Renal cortex interstitium (tissue), 15 donors: ENCODE measurements at places on chromosomes 6 and 20. TPM values are rescaled to one million over a fixed set of nuclear protein-coding genes. Genes with fewer than 3 reads are reported as not detected.

The LINC00237 gene
- polyA plus RNA-seq = not detected

The C6orf89 gene
- polyA plus RNA-seq = 47.4 TPM

The CD109 gene
- polyA plus RNA-seq = 11.9 TPM

The ID4 gene
- 158 TPM for polyA plus RNA-seq

The PROKR2 gene
- not detected for polyA plus RNA-seq

The LY6G6D gene
- 0.20 TPM for polyA plus RNA-seq

The MOXD1 gene
- 220 TPM for polyA plus RNA-seq

The HRH3 gene
- 0.06 TPM for polyA plus RNA-seq

The TCF21 gene
- polyA plus RNA-seq = 220 TPM

The NRM gene
- polyA plus RNA-seq = 43.5 TPM

GRCh38 chr20:43459022-43459942 is 1.6 kb downstream of the SRSF6 start:
- DNase-seq = no peak

- no peak for DNase-seq
These were observed 1.8 kb upstream of the FBXO30 start for GRCh38 chr6:145816392-145816791.

GRCh38 chr6:142881290-142881689 is 63.7 kb downstream of the HIVEP2 start:
- no peak for DNase-seq

DNA sequence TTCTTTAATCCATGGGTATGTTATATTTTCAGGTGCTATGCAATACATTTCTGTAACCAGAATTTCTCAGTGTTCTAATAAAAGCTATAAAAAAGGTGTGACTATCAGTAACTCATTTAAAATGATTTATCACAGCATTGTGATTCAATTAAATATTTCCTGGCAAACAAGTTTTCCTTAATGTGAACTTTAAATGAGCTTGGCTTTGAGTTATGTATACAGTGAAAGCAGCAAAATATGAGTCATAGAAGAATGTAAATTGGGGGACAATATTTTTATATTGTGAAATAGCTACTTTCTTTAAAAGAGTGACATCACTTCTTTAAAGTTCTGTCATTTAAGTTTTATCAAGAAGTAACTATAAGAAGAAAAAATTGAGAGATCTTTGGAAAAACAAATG is 484.9 kb upstream of the MAN1A1 start:
- DNase-seq = no peak

- DNase-seq = no peak
These were observed 301.4 kb downstream of the LAMA2 start for GRCh38 chr6:129184324-129184723.

DNA sequence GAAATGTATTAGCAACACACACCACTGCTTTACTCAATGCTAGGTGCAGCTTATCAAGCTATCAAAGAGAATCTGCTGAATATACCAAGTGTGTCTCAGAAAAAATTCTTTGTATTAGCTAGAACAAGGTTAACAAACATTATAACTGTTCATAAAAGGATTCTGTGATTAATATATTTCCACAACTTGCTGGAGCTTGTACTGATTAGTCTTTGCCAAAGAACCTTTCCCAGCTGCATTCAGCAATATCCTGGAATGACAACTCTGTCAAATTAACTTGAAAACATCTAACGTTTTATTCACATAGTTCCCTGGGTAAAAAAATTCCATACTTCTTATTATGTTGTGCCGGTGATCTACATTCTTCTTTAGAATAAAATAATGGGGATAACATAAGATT is 252.7 kb downstream of the FOXC1 start:
- DNase-seq = no peak

- DNase-seq = no peak
These were observed 169.2 kb downstream of the OR2B2 start for GRCh38 chr6:27742833-27743573.

GRCh38 chr6:52254731-52255378 is 10.6 kb upstream of the IL17F start:
- no peak for DNase-seq

- DNase-seq = no peak
These were observed 66.6 kb downstream of the TNFAIP3 start for GRCh38 chr6:137933696-137934095.

GRCh38 chr6:12941422-12941821 is 224.9 kb downstream of the PHACTR1 start:
- no peak for DNase-seq

DNA sequence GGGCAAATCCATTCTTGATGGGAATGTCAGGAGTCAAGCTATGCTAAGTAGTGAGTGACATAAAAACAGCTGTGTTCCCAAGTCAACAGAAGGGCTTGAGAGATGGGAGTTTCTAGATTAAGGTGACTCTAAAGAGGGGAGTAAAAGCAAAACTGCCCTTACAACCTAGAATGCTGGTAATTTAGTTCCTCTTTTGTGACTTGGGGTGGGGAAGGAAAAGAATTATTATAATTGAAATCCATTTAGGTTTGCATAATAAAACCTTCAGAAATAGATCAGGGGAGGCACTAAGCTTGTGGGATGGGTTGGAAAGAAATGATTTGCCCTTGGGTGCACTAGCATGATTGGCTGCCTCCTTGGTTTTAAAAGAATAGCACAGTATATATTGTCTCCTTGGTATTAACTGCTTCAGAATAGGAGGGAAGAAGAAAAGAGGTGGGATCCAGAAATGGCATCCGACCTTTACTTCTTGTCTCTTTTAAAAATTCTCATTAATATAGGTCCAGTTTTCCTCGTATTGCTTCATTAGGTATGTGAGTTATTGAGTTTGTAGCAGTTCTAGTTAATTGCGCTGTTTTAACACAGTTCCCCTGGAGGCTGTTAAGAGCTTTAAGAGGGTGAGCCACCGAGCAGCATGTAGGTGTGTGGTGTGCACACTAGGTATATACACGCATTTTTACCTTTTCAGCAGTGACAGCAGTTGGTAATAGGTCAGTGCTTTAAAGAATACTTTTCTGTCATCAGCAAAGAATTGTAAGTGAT is 95.3 kb upstream of the VSTM2L start:
- DNase-seq = no peak

DNA sequence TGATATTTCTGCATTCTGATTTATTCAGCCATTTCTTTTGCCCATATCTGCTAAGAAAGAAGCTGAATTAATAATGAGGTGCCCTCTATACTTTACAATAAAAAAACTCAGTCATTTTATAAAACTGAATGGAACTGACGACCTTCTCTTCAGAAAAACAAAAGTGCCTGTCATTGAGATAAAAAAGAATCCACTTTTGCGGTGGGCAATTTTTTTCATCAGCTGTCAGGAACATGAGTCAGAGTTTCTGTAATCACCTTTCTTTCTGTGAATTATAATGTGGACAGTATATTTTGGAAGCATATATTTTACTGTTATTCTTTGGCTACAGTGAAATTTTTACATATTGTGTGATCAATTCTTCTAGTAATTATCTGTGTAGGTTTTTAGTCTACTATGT is 33.4 kb downstream of the IL20RA start:
- no peak for DNase-seq

DNA sequence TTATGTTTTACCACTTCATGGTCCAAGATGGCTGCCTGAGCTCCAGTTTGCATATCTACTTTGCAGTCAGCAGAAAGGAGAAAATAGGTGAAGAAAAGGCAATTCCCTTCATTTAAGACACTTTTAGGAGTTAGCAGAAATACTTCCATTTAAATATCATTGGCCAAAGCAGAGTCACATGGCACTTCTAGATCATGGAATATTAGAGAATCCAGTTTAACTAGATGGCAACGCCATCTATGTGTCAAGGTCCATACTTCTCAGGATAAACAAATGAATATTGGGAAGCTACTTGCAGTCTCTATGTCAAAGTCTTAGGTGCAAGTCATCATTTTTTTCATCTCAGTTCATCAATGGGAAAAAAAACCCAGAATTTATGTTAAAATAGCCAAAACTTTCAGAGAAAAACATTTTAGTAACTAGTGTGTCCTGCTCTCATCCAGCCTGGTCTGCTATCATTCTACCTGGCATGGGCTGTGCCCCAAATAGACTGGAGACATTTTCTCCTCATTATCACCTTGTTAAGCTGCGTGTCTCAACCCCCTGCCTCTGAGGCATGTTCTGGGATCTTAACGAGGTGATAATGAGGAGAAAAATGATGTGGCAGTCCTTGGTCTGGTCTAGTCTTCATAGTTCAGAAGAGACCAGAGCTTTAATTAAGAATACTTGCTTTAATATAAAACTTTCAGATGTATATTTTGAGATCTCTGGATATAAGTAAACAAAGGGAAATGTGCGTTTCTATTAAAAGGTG is 227.3 kb downstream of the TBX18 start:
- no peak for DNase-seq

DNA sequence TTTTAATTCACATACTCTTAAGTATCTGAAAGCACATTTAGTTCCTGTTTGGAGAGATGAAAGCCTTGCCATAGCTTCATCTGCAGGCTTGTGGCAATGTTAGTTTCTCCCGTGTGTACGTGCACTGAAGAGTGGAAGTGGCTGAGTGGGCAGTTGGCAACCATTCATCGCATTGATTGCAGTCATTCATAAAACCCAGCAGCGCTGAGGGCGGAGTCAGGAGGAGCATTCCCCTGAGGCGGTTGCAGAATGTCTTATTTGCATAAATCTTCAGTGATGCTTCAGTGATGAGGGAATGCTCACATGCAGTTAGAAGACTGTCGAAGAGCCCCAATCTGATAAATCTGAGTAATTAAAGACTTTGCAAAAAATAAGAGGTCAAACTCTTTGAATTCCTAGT is 79.1 kb downstream of the RIMS1 start:
- no peak for DNase-seq

GRCh38 chr6:144008120-144008811 is at the start of gene PLAGL1:
TSS of gene PLAGL1 (minus strand) at chr6:144008259. CDS start at chr6:143948136, 60,123 bp downstream.
- DNase-seq = no peak

DNA sequence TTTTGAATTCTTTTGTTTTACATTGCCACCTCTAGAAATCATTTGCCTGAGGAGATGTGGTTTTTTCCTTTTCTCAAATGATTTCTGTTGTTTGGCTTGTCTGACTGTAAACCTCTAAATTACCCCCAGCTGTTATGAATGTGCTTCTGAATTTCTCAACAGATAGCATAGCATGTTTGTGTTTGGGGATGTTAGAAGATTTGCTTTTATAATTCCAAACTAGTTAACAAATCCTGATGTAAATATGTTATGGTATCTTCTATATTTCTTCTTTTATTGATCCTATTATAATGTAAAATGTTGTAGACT is 31.6 kb upstream of the EZR start:
- no peak for DNase-seq

- no peak for DNase-seq
These were observed 17.8 kb downstream of the EEF1E1 start for GRCh38 chr6:8084586-8084985.

DNA sequence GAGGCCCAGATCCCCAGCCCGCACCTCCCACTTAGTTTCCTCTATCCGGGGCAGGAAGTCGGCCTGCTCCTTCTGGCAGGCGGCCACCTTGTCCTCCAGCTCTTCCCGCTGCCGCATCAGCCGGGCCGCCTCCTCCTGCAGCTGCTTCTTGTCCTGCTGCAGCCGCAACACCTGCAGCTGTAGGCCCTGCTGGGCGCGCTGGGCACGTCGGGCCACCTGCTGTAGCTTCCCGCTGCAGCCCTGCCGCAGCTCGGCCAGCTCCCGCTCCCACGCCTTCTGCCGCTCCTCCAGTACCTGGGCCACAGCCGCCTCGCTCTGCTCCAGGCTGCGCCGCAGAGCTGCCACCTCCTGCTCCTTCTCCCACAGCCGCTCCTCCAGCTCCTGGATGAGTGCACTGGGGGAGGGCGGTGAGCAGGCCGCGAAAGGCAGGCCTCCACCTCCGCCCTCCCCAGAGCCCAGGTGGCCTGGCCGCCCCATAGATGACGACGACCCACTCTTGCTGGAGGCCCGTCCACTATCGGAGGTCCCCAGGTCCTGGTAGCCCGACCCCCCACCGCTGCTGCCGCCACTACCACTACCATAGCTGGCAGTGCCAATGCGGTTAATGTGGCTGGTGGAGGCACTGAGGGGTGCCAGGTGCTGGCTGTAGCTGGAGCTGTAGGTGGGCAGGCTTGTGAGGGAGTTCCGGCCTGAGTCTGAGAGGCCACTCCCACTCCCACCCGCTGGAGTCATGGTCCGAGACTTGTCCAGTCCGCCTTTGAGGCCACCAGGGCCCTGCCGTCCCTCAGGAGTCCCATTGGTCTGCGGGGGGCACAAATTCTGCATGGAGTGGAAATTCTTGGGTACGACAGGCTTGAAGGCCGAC is 6.0 kb upstream of the FASTKD5 start:
- DNase-seq = no peak

DNA sequence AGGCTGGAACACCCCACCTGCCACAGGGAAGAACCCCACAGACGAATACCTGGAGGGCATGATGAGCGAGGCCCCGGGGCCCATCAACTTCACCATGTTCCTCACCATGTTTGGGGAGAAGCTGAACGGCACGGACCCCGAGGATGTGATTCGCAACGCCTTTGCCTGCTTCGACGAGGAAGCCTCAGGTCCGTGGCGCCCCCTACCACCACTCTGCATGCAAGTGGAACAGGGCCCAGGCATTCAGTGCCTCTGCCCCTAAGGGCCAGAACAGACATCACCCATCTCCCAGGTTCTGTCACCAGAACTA is 6.6 kb downstream of the MYL9 start:
- DNase-seq = no peak

- DNase-seq = no peak
These were observed 301.8 kb downstream of the TBC1D7 start for GRCh38 chr6:13026557-13026956.

GRCh38 chr6:42569102-42570028 is 5.5 kb downstream of the UBR2 start:
- no peak for DNase-seq

DNA sequence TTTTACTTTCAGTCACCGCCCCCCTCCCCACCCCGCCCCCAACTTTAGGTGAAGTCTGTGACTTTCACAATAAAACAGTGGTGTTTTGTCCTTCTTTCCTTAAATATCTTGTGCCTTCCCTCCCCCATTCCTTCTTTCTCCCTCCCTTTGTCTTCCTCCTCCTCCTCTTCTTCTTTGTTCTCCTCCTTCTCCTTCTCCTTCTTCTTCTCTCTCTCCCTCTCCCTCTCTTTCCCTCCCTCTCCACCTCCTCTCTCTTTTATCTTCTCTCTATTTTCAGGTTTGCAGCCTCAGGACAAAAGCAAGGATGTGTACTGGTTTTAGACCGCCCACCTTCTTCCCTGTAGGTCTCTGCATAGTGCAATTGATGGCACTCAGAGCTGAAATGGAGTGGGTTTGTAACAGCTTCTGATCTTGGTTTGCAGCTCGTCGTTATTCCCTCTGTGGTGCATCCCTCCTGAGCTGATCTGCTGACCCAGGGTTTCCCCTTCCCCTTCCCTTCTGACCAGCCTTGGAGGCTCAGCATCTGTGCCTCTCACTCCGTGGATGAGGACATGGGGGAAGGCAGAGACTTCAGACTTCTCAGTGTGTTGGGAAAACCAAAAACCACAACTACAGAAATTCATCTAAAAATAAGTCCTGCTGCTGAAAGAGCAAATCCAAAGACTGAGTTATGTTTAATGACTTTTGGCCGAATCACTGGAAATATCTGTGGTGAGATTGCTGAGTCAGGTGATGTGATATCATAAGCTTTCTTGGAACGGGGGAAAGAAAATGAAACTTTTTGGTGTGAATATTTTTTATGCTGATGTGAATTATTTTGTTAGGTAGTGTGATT is 6.9 kb downstream of the VGLL2 start:
- no peak for DNase-seq

GRCh38 chr6:148983966-148984365 is 237.1 kb downstream of the UST start:
- DNase-seq = no peak
